CD4-positive, alpha-beta T cell treated with Interleukin-12 subunit alpha and Interleukin-12 subunit beta, for 1 hour (primary cell): ENCODE measurements at places on chromosomes 5 and 9.

DNA sequence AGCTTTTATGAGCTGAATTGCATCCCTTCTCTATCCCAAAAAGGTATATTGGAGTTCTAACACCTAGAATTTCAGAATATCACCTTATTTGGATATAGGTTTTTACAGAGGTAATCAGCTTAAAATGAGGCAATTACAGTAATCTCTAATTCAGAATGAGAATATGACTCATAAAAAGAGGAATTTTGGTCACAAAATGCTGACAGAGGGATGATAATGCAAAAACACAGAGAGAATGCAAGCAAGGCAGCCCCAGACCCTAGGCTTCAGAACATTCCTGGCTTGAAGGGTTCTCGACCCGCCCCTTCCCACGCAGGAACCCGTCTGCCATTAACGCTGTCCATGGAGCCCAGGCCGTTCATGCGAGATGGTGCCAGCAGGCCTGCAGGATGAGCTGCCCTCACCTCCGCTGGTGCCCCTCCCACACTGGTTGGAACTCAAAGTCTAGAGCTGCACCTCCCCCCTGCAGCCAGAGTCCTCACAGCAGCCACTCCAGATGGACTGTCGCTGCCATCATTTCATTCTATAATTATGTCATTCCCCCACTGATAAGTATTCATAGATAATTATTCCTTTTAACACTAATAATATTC lies 1173.4 kb upstream of the ACO1 start:
- no peak for DNase-seq

DNA sequence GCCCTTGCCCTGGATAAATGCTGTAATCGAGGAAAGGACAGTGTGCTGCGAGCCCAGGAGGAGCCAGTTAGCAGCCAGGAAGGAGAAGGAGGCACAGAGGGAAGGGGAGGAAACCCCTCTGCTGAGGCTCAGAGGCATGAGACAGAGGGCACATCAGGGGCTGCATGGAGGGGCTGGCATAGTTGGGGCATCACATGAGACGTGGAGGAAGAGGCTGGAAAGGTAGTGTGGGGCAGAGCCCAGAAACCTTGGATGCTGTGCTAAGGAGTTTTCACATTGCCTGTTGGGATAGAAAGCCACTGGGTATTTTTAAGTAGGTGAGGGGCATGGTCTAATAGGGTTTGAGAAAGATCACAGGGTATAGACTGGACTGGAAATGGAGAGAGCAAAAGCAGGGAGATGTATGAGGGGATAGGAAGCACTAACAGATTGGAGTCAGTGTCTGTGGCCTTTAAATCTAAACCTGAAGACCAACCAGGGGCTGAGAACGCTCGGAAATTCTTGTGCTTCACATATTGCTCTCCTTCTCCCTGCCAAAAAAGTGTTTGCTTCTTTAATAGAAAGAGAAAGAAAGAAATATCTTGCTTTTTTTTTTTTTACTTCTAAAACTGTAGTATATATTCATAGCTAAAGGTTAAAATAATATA lies 33.0 kb upstream of the ANGPTL2 start:
- no peak for DNase-seq

- DNase-seq = no peak
Measured at GRCh38 chr5:9056046-9056445, 489.8 kb downstream of the SEMA5A start.

GRCh38 chr5:38226091-38226490 lies 32.3 kb upstream of the EGFLAM start:
- no peak for DNase-seq

DNA sequence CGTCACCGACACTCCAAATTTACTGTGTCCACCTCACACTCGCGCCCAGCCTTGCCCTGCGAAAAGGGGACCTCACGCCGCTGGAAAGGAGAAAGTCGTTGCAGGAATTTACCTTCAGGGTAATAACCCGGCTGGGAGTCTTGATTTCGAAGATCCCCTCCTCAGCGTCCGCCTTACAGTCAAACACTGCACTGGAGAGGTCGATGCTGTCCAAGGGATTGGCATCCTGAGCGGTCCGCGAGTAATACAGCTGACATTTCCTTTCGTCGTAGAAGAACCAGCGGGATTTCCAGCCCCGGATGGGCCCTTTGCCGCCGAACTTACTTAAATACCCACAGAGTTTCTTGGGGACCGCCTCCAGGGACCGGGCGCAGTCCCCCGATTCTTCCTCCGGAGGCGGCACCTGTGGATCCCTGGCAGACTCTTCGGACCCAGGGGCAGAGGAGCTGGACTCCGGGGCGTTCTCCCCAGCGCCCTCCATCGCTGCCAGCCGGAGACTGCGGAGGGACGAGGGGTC lies 330 bp downstream of the TBC1D2 start:
- DNase-seq = no peak
